ENCODE measurements at places on chromosomes 2 and 18. TPM values are rescaled to one million over a fixed set of nuclear protein-coding genes. Genes with fewer than 3 reads are reported as not detected.

The GKN1 gene
- total RNA-seq = not detected

DNA sequence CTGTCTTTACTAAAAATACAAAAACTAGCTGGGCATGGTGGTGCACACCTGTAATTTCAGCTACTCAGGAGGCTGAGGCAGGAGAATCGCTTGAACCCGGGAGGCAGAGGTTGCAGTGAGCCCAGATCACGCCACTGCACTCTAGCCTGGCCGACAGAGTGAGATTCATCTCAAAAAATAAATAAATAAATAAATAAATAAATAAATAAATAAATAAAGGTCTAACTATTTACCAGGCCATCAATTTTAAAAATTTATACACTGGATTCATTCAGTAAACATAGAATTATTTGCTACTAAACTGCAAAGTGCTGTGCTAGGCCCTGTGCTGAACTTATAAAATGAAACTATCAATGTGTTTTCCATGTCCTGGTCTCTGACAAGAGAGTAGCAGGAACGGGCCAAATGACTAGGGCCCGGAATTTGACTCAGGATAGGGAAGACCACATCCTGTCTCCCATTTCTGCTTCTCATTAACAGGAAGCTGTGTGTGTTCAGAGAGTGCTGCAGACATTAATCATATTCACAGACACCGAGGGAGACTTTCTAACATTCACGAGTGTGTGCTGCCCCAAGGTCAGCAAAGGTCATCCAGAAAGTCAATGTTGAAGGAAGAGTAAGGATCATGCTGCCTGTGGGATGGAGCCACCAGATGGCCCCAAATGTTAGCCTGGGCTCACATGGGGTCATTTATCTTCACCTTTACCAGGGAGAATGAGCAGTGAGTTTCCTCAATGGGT lies 95.8 kb downstream of the SPP2 start:
- H3K4me1 ChIP-seq = no peaks in the 10 kb centered on the region
- H3K27me3 ChIP-seq = no peaks in the 10 kb centered on the region
- no peak for DNase-seq
- H3K36me3 ChIP-seq = no peaks in the 10 kb centered on the region

The FSIP2 gene
- 1.3 TPM for total RNA-seq

The PTPRN gene
- total RNA-seq = 81.7 TPM

- no peaks in the 10 kb centered on the region for H3K36me3 ChIP-seq
- H3K4me1 ChIP-seq = no peaks in the 10 kb centered on the region
- H3K27me3 ChIP-seq = no peaks in the 10 kb centered on the region
- no peak overlapping the region for H3K4me3 ChIP-seq
These were observed 65.2 kb upstream of the SALL3 start for GRCh38 chr18:78914249-78914935.

DNA sequence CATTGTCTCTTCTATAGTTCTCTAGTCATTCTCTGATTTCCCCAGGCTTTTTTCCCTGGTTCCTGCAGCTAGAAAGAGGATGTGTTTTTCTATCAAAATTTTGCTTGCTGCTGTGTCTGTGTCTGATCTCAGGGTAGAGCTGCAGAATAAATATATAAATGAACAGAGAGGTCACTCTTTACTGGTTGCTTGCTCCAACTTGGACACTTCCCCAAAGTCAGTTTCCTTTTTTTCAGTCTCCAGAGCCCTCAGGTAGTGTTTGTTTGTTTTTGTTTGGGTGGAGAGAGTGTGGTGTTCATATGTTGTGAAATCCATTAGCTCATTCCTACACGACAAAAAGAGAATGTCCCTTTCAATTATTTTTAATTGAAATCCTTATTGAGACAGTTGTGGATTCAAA lies 85.8 kb downstream of the CERS6 start:
- H3K4me1 ChIP-seq = no peaks in the 10 kb centered on the region
- no peak overlapping the region for H3K4me3 ChIP-seq
- no peak for DNase-seq
- no peaks in the 10 kb centered on the region for H3K36me3 ChIP-seq
- no peaks in the 10 kb centered on the region for H3K27me3 ChIP-seq

GRCh38 chr2:82317012-82317411 lies 2012.5 kb upstream of the LRRTM1 start:
- peaks cover 14% of the 10 kb centered on the region for H3K4me1 ChIP-seq
- H3K27me3 ChIP-seq = no peaks in the 10 kb centered on the region
- no peak overlapping the region for H3K27ac ChIP-seq
- no peaks in the 10 kb centered on the region for H3K36me3 ChIP-seq
- no peak overlapping the region for H3K4me3 ChIP-seq

- no peaks in the 10 kb centered on the region for H3K36me3 ChIP-seq
- H3K27ac ChIP-seq = no peak overlapping the region
- peaks cover 22% of the 10 kb centered on the region for H3K4me1 ChIP-seq
- no peak overlapping the region for H3K4me3 ChIP-seq
- DNase-seq = peak; percentile 18
These were observed 30.4 kb downstream of the UPP2 start for GRCh38 chr2:158131919-158132566.

DNA sequence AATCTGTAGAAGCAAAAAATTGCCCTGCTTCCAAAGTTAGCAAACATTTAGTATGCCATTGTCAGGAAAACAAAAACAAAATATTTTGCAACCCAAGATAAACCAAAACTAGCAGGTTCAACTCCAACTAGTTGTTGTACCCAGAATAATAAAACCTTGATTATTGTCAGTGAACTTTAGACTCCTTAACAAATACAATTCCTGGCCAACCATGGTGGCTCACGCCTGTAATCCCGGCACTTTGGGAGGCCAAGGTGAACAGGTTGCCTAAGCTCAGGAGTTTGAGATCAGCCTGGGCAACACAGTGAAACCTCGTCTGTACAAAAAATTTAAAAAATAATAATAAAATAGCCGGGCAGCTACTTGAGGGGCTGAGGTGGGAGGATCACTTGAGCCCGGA lies 87.5 kb upstream of the MSH2 start:
- H3K27ac ChIP-seq = no peak overlapping the region
- H3K4me1 ChIP-seq = no peaks in the 10 kb centered on the region
- H3K36me3 ChIP-seq = no peaks in the 10 kb centered on the region
- no peak overlapping the region for H3K4me3 ChIP-seq
- no peak for DNase-seq

The NR4A2 gene
- 3.3 TPM for total RNA-seq

All from pancreas (tissue), 10 donors.